ENCODE measurements at places on chromosomes 7 and 10.

DNA sequence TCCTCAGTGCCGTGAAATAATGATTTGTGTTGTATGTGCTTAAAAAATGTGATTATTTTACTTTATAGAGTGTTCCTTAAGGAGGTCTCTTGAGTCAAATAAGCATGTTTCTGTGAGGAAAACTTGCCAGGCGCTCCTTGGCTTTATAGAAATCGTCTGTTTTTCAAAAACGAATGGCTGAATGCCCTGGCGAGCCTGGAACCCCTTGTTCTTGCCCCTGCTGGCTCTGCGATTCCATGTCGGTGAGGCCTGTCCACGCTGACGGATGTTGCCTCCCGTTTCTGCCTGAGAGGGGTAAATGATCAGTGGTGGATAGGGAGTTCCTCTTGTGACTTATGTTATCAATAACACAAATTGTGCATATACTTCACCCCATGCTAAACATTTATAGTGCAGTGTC, 75.5 kb downstream of the MGMT start:
- DNase-seq = no peak

GRCh38 chr7:76997381-76998284, 34.5 kb downstream of the SPDYE17 start:
- no peak for DNase-seq

GRCh38 chr7:60706-61105, 131.7 kb upstream of the FAM20C start:
- DNase-seq = no peak

- no peak for DNase-seq
Observed at GRCh38 chr10:118595598-118596425, at the start of gene PRLHR. TSS of gene PRLHR (minus strand) at chr10:118595648. CDS start at chr10:118595244, 404 bp downstream.

GRCh38 chr7:53272081-53272480, 236.6 kb downstream of the POM121L12 start:
- DNase-seq = no peak

GRCh38 chr10:89090756-89091445, 100.3 kb downstream of the FAS start:
- DNase-seq = no peak

DNA sequence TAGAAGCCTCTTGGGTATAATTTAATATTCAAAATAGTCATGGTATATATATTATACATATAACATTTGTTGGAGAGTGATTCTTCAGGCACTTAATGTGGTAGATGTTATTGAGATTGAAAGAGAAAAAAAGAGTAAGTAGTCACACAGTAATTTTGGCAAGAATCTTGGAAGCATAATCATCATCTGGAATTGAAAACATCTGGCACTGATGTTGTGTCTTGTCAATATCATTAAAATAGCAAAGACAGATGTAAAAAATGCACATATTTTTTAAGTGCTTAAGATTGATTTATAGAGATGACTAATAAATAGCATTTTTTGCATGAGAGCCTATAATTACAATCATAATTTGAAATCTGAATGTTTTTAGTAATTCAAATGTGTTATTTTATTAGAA, 9.5 kb downstream of the SEMA3D start:
- no peak for DNase-seq

GRCh38 chr10:10417671-10418070, 600.0 kb upstream of the CELF2 start:
- no peak for DNase-seq

- no peak for DNase-seq
Observed at GRCh38 chr10:70069346-70069745, 16.7 kb downstream of the MACROH2A2 start.

DNA sequence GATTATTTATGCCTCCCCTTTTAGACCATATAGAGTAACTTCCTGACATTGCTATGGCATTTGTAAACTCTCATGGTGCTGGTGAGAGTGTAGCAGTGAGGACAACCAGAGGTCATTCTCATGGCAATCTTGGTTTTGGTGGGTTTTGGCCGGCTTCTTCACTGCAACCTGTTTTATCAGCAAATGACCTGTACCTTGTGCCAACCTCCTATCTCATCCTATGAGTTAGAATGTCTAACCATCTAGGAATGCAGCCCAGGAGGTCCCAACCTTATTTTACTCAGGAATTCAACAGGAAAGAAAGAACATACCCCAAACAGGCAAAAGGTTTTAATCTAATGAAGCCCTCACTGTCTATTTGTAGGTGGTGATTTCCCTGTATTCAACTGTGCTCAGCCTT, 205.4 kb upstream of the YAE1 start:
- DNase-seq = no peak

GRCh38 chr10:96951954-96952353, 119.9 kb downstream of the LCOR start:
- DNase-seq = no peak

- DNase-seq = no peak
Observed at GRCh38 chr10:120474956-120475355, 17.9 kb downstream of the PLPP4 start.

- no peak for DNase-seq
Observed at GRCh38 chr7:133614251-133614650, 361.4 kb downstream of the EXOC4 start.

DNA sequence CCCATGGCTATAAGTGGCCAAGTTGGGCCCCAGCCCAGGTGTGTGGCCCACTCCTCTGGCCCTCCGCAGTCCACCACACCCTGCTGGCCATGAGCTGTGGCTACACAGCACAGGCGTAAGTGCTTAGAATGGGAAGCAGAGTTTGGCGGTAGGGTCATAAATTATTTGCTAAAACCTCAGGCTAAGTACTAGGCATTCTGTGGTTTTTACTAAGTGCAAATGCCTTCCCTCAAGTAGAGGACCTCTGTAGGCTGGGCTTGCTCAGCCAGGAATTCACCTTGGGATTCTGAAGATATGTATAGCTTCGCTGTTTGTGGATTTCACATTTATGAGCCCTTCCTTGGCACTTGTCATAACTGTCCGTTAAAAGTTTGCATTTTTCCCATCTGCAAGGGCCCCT, 44.8 kb upstream of the LOXL4 start:
- no peak for DNase-seq

DNA sequence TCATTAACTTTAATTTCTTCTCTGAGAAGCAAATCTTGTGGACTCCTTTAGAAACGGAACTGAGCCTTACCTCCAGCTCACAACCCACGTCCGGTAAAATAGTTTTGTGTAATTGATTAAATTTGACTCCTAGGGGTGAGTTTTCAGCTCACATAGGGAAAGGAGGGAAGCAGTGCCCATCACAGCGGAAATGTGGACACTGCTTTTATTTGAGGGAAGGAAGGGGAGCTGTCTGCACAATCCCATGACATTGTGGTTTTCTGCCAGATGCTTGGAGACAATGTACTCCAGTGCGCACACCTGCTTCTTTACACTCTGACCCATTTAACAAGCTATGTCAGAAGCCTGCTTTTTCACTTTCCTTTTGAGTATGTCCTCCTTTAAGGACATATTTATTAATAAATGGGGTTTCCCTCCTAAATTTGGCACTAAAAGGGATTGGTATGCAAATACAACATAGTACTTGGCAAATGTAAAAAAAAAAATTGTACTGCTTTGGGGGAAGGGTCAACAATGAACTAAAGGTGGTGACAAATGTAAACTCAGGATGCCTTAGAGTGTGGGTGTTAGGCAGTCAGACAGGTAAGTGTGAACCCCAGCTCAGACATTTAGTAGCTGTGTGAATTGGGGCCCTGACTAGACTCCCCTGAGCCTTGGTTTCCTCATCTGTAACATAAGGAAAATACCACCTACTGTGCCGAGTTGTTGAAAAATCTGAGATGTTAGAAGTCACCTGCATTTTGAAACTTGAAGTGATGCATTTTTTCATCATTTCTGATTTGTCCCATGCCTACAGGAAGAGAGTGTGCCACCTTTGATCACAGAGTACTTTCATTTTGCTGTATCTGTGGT, 90.2 kb upstream of the KLF6 start:
- DNase-seq = peak; percentile 55

GRCh38 chr10:13917791-13918190, 331.0 kb downstream of the PRPF18 start:
- no peak for DNase-seq

DNA sequence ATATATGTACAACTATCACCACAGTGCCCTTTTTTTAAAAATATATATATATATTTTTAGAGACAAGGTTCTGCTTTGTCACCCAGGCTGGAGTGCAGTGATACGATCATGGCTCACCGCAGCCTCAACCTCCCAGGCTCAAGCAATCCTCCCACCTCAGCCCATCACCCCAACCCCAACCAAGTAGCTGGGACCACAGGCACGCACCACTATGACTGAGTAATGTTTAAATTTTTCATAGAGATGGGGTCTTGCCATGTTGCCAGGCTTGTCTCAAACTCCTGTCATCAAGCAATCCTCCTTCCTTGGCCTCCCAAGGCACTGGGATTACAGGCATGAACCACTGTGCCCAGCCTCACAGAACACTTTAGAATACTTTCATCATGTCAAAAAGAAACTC, 234.9 kb downstream of the SH2D4B start:
- no peak for DNase-seq
